ENCODE measurements at places on chromosomes 5 and 9.

- no peak for DNase-seq
Observed at GRCh38 chr5:126947146-126948010, 83.0 kb downstream of the MARCHF3 start.

DNA sequence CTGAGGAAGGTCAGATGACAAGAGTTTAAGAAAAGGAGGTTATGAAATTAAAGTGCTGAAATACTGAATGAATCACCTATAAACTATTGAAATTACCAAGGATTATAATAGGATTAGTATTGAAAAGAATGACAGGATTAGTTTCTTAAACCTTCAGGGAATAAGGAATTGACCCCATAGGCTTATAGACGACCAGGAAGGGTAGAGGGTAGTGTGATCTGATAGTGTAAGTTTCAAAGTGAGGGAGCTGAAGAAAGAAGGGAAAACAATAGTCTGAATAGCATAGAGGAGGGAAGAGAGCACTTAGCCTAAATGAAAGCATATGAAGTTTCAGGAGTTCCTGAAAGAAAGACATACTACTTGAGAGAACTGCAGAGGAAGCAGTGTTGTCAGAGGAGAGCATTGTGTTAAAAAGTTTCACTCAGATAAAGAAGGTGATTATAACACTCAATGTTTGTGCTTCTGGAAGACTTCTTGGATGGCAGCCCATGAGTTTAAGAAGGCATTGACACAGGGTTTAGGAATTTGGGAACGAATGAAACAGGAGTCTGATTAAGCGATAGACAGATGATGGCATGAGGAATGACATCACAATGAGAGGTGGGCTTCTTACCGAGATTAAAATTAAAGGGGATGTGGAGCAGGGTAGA lies 557.9 kb upstream of the GRAMD2B start:
- DNase-seq, result peak; percentile 26

DNA sequence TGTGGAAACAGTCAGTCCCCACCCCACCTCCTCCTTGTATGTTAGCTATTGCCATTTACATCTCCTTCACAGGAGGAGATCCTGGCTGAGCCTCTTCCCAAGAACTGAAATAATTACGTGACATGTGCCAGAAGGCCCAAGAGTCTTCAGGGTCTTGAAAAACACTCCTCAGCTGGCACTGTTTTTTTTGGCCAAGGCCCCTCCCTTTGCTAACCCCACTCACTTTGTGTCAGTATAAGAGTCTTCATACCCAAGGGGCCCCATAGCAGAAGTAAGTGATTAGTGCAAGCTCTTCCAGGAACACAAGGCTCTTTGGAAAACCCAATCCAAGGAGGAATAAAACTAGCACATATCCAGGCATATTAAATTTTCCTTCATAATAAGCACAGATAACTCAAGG lies 5.7 kb upstream of the LARP1 start:
- no peak for DNase-seq

GRCh38 chr9:27925815-27926214 lies 352.5 kb upstream of the C9orf72 start:
- DNase-seq, result no peak

DNA sequence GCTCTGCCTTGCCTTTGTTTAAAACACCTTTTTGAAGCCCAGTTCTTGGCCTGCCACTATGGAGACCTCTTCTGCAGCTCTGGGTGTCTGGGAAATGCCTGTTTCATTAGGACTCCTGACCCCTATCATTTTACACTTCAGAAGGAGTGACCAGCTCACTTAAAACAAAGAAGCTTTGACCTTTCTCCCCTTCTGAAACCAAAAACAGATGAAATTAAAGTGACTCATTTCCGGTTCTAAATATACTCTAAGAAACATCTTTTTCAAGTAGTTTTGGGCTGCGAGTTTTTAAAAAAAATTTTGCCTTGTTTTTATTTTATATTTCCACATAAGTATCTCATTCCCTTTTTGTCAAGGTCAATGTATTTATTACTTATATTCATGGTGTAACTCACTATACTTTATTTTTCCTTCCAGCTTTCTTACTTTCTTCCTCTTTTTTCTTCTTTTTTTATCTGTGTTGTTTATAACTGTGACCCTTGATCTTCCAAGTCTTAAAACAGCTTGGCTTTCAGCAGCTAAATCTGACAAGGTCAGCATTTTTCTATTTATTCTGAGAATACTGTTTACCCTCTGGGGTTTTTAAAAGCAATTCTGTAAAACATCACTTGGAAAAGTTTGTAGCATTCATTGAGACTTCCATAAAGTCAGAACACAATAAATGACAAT lies 672.9 kb downstream of the NR2F1-AS1 start:
- DNase-seq, result peak; percentile 64

DNA sequence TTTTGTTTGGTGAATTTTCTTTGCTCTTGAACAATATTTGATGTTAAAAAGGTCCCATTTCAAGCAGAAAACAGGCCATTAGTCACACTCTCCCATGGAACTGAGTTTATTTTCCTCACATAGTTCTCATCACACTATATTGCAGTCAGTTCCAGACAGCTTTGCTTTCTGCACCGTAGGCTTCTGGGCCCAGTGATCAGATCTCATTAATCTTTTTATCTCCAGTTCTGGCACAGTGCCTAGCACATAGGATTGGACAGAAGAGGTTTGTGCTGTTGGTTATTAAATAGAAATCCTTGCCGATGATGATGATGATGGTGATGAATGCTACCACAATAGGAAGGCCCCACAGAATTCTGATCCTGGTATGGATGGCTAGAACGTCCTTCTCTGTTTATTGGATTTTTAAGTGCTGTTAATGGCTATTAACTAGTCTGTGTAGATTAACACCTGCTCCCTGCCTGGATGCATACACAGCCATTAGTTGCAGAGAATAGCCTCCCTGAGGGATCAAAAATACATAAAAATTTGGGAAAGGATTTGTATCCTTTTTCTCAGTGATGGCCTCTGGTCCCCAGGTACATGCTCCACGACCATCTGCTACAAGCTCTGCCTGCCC lies 52.0 kb upstream of the NTRK2 start:
- no peak for DNase-seq

- DNase-seq, result no peak
Observed at GRCh38 chr5:176882567-176882903, 16.6 kb downstream of the HK3 start.

DNA sequence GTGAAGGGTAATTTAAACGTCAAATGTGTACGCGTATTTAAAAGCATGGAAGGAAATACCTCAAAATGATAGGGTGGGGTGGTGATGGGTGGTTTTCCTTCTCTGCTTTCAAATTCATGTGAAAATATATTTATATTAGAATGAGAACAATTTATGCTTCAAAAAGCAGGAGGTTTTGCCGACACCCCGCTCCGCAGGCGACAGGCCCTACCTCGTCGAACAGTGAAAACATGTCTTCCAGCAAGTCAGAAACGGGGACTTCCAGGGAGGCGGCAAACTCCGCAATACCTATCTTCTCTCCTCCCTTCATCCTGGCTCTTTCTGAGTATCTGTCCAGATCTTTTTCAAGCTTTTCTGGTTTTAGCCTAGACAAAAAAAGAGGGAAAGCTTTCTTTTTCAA lies 28.5 kb upstream of the SLC6A3 start:
- no peak for DNase-seq

DNA sequence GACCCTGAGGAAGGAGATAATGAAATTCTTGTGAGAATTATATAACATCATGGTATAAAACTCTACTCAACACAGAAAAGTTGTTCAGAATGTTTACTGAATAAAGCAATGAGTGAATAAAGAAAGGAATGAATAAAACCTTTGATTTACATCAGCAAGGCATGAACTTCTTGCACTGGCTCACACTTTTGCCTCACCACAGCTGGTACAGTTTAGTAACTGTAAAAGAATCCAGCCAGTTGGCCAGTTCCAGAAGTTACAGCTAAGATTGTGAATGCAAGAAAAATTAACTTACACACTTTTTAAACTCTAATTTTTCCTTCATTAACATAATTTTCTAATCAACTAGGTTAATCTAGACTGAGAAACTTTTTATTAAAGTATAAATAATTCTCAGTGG lies 490.9 kb downstream of the NFIB start:
- DNase-seq, result no peak

DNA sequence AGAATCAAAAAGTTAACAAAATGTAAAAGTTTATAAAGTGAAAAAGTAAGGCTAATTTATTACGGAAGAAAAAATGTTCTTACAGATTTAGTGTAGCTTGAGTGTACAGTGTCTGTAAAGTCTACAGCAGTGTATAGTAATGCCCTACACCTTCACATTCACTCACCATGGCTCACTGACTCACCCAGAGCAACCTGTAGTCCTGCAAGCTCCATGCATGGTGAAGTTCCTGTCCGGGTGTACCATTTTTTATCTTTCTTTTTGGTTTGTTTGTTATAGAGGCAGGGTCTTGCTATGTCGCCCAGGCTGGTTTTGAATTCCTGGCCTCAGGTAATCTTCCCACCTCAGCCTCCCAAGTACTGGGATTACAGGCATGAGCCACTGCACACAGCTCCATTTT lies 93.6 kb downstream of the MED27 start:
- DNase-seq, result no peak

DNA sequence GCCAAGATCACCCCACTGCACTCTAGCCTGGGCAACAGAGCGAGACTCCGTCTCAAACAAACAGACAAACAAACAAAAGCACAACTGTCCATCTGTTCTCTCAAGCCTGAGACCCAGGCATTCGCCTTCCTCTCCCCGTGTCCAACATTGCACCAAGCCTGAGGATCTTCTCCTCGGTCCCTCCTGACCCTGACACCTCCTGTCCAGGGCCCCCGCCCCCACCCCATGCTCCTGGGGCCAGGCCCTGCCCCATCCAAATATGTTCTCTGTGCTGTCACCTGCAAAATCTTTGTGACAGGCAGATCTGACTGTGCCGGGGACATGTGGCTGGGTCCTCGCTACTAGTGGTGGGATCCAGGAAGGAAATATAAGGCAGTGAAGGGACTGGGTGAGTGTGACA lies 33.4 kb upstream of the UNC5A start:
- no peak for DNase-seq

DNA sequence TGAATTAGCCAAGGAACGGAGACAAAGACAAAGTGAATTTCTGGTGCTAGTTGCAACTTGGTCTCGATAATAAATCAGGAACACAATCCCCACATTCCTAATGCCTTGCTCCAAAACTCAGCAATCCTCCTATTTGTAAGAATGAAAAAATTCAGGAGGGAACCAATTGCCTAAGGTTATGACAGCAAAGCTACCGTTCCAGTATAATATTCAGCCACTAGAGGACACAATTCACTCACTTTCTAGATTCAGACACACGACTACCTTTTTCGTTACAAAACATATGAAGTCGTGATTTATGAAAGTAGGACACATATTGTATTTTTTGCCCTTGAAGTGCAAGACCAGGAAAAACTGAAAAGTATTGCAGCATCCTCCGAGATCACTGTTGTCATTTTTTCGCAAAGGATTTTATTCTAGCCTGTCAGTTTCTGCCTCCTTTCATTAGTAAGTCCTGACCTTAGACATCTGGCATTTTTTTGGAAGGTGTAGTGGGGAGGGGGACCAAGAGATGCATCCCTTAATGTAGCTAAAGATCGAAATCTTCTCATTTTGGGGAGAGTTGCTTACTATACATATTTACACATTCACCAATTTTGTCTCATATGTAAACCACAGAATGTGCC lies 133.1 kb downstream of the DOCK8 start:
- DNase-seq, result peak; percentile 32

Data from HS-5 (cell line).